ENCODE measurements at places on chromosomes 16 and 17.

DNA sequence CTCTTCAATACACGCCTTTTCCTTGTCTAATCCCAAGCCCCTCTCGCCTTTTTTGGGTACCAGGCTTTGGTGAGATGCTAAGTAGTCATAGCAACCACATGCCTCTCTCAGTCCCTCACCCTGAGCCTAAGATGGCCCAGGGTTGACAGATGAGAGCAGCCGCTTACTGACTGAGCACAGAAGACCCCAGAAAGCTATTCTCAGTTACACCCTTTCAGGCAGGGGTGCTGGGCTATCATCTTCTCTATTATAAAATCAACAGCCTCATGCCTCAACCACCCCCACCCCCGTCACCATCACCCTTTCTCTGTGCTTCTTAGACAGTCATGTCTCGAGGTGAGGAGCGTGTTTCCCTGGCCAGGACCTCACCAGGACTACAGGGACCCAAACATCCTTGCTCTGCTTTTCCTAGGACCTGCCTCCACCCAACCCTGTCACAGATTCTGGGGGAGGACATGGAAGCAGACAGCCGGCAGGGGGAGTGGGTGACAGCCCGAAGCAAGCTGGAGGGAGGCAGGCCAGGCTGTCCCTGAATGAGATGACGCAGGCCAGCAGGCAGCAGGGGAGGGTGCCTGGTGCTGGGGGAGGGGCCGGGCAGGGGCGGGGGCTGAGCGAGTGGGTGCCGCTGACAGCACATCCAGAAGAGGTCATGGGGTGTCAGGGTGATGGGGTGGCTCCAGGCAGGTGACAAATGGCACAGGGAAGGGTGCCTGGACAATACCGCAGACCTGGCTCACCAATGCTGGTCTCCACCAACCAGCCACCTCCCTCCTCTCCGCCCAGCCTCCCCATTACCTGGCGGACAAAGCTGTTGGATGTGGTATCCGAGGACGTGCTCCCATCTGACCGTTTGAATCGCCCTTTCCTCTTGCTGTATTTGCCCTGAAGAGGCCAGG, 3.1 kb downstream of the CACNB1 start:
- no peak for DNase-seq

- DNase-seq = no peak
Measured at GRCh38 chr16:69894676-69895075, 56.5 kb upstream of the CLEC18A start.

GRCh38 chr17:77111934-77112296, 28.9 kb upstream of the SEC14L1 start:
- no peak for DNase-seq

- DNase-seq = no peak
Measured at GRCh38 chr16:84973776-84974523, 37.4 kb downstream of the ZDHHC7 start.

DNA sequence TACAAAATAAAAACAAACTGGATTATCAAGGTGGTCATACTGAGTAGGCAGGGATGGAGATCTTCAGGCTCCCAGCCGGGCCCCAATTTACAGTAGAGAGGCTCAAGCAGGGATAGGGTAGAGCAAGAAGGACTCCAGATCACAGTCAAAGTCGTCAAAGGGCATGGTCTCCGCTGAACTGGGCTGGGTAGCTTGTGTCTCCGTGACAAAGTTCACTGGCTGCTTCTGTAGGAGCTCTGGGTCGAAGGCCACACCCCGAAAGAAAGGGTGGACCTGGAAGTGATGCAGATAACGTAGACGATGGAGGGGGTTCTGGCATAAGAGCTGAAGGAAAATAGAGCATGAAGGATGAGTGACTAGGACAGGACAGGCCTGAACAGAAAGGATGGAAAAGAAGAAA, 3.6 kb downstream of the RSKR start:
- DNase-seq = no peak

GRCh38 chr17:38361694-38362465, 10.2 kb downstream of the SOCS7 start:
- DNase-seq = no peak

DNA sequence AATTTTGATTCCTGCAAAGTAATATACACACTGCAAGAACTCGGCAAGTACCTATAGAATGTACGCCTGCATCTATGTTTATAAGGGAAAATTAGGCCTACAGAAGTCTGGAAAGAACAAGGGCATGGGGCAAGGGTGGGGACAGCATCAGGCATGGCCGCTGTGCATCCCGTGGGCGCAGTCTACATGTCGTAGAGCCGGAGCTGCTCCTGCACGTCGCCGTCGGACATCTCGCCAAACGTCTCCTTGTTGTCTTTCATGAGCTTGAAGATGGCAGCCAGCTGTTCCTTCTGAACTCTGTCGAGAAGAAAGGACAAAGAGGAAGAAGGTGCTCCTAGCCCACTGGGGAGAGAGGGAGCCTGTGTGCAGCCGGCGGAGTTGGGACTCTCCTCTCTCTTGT, 33.4 kb downstream of the MXRA7 start:
- no peak for DNase-seq

DNA sequence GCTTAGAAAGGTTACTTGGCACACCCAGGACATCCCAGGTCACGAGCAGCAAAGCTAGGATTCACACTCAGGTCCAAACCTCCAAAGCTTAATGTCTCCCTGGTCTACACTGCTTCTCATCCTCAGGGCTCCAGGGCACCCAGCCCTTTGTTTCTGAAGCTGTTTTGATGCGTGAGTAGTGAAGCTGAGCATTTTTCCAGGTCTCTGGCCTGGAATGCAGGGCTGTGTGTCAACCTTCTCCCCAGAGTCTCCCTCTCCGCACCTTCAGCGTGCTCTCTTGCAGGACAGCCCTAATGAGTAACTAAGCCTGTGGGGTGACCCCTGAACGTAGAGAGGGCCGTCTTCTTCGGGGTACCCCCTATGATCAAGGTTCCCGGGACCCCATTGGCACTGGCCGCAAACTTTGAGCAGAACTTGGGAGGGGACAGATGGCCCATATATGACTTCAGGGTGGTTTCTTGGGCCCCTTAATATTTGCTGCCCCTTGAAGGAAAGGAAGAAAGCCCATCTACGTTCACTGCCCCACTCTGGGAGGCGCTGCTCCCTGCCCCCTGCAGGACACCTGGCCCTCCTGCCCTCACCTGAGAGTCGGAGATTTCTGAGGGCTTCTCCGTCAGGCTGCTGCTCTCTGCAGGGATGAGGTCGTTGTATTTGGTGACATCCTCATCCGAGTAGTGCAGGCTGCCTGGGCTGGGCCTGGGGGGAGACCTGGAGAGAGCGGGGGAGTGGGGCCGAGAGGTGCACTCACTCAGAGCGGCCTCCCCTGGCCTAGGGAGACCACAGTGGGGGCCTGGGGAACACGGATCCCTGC, 36.4 kb upstream of the CDC42EP4 start:
- no peak for DNase-seq

DNA sequence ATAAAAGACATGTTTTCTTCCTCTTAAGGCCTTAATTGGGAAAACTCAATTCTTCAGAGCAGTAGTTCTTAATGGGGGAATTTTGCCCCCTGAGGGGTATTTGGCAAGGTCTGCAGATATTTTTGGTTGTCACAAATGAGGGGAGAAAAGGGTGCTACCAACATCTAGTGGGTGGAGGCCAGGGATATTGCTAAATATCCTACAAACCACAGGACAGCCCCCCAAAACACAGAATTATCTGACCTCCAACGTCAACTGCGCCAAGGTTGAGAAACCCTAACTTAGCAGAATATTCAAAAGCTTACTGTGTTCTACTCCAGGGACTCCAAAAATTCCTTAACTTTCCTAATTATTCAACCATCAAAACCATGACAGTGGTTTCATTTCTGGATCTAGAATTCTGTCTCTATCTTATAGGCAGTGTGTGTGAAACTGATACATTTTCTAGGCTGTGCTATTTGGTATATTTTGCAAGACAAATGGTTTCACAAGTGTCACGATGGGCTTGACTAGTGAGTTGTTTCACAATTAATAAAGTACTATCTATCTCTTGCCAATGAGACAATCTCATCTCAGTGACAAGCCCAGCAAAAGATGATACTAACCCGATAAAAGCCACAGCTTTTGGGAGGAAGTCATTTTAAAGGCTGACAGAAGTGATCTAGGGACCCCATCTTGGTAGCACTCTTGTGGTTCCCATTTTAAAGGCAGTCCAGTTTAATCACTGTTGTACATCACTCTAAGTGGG, 14.7 kb downstream of the TXNDC11 start:
- peak; percentile 78 for DNase-seq

DNA sequence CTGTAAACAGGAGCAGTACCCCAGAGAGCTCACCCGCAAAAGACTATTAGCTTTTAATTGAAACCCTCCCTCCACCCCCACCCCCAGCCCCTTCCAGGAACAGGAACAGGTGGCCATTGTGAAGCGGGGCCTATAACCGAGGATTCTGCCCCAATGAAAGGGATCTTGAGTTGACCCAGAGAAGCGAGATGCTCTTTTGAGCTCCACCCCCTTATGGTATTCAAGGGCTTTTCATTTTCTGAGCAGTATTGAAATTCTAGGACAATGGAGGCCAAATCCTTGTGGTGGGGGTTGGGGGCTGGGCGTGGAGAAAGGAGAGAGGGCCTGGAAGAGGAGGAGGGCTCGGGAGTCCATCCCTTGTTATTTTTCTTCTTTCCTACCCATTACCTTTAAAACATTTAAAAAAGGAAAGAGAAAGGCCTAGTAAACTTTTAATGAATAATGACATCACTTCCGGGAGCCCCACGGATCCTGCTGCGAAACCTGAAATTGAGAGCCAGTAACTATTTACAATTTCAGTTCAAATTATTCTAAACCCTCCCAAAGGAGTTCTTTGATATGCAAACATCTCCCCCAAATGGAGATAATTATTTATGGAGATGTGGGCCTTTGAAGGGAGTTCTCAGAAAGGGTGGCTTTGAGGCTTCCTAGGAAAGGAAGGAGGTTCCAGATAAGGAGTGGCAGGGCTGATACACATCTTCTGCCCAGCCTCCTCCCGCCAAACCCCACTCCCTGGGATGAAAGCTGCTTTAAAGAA, 30.5 kb downstream of the HS3ST3B1 start:
- DNase-seq = no peak

DNA sequence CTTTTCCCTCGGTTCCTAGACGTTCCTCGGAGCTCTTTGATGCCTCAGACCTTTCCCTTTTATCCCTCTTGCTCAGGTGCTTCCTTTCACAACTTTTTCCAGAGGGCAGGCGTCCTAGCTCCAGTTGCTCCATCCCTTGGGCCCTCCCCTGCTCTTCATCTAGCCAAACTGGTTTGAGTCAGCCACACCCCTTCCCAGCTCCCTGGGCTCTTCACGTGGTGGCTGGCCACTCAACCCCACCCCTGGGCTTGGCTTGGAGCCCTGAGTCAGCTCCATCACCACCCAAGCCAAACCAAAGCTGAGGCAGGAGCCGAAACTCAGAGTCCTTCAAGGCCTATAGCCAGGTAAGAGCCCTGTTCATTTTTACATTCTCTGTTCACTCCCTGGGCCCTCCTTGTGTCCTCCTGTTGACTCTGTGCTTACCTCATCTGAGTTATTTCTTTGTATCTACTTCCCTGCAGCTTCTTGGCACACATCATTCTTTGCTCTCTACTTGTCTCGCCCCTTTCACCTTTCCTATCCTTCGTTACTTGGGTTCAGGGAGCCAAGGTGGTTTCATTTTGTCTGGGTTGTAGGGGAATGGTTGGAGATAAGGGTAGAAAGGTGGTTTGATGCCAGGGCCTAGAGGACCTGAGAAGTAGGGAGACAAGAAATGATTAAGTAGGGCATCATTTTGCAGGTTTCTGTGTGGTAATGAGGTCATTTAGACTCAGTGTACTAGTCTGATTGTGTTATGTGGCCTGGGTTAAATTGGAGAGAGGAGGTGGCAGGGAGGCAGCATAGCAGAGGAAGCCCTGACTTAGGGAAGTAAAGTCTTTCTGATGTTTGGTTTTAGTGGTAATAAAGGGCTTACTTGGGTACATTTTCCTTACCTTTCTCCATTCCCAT, 7.6 kb upstream of the PHKG2 start:
- DNase-seq = no peak

DNA sequence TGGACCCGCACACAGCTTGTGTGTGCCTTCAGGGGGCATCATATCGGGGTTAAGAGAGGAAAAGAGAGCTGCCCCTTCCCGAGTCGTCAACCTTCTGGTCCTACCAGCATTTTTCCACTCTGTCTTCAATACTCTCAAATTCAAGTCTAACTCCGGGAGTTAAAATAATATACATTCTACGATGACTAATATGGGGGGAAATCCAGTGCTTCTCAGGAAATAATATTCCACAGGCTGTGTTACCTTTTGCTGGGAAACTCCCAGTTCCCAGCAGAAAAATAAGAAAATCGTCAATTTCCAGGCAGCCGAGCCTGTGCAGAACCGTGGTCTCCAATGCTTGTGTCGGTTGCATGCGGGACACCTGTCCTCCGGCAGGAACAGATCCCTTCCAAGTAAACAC, 105.0 kb upstream of the FOXF1 start:
- no peak for DNase-seq

- no peak for DNase-seq
Measured at GRCh38 chr17:63645775-63646487, 23.7 kb downstream of the MAP3K3 start.

GRCh38 chr17:62862251-62862650, 54.1 kb upstream of the MARCHF10 start:
- no peak for DNase-seq

- no peak for DNase-seq
Measured at GRCh38 chr17:43438626-43439025, 39.8 kb downstream of the ARL4D start.

DNA sequence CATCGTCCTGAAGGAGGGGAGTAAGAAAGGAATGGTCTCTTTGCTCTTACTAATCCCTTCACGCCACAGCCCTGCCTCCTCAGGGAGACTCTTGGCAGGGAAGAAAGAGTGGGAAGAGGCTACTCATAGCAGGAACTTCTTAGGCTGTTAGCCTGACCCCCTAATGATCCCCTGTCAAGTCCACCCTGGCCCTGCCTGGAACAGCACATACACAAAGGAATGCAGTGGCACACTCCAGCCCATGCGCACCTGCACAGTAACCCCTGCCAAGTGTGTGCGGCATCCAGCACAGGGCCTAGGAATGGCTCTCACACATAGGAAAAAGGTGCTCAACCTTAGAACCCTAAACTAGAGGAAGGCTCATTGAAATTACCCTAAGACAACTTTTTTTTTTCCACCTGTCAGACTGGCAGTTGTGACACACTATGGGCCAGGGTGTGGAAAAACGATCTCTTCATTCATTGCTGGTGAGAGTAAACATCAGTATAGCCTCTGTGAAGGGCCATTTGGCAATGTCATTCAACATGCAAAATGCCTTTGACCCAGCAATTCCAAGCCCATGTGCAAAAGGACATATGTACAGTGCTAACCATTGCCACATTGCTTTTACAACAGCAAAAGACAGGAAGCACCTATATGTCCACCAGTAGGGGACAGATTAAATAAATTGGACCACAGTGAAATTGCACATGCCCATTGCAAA, 50.1 kb downstream of the PIMREG start:
- no peak for DNase-seq

Measured in MV-4-11 (cell line).